ENCODE measurements at places on chromosomes 2 and 18.

DNA sequence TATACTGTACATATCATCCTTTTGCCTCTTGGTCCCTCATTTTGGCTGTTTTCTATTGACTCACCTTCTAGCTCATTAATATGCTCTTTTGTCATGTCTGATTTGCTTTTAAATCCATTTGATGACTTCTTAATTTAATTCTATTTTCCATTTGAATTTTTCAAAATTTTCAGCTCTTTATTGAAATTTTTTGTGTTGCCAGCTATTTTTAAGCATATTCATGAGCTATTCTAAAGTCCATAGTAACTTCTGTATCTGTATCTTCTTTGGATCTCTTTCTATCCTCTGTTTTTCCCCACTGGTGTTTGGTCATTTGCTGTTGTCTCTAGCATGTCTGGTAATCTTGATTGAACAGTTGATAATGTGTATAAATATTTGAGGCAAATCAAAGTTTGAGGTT lies 227.8 kb downstream of the NDUFA10 start:
- DNase-seq, result no peak

GRCh38 chr2:179272406-179273192 lies 8.0 kb upstream of the SESTD1 start:
- no peak for DNase-seq

DNA sequence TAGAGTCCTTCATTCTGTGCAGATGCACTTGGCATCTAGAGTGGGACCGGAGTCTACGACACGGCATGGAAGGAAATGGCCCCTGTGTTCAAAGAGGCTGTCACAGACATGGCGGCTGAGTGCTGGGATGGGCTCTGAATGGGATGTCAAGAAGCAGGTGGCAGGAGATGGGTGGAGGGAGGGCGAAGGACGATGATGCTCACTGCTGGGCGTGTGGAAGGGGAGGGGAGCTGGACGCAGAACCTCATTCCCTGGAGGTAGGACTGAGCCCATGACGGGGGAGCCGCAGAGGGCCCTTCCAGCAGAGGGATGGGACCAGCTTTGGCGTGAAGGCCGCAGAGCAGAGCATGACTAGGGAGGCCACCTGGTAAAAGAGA lies 18.8 kb upstream of the ALPI start:
- DNase-seq, result no peak

DNA sequence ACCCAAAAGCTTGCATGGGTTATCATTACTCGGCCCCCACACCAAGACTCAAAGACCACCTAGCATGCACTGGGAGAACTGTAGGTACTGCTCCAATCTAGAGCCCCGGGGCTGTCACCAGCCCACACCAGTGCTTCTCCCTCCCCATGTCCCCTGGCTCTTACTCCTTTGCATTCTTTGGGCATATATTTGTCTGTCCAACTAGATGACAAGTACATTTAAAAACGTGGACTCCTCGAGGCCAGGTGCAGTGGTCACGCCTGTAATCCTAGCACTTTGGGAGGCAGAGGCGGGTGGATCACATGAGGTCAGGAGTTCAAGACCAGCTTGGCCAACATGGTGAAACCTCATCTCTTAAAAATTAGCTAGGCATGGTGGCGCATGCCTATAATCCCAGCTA lies 7.8 kb downstream of the AFG3L2 start:
- no peak for DNase-seq

GRCh38 chr2:40072442-40073232 lies 293.6 kb upstream of the THUMPD2 start:
- DNase-seq, result no peak

DNA sequence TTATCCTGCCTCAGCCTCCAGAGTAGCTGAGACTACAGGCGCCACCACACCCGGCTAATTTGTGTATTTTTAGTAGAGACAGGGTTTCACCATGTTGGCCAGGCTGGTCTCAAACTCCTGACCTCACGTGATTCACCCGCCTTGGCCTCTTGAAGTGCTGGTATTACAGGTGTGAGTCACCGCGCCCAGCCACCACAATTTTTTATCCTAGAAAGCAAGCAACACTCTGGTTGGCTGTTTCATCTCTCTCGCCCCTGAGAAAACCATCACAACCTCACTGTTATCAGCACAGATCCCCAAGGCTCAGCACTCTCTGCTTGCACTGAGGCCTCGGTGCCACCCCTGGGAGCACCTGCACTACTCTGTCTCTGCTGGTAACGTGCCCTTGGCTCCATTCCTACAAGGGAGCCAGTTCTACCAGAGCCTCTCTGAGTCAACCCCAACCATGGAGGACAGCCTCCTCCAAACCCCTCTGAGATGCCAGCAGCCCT lies 134.8 kb upstream of the AGAP1 start:
- DNase-seq, result no peak

- DNase-seq, result no peak
These were observed 30.7 kb upstream of the KLHL14 start for GRCh38 chr18:32803568-32803967.

- no peak for DNase-seq
These were observed 22.2 kb downstream of the INPP5D start for GRCh38 chr2:233082222-233082930.

- no peak for DNase-seq
These were observed 29.1 kb downstream of the ALMS1 start for GRCh38 chr2:73414696-73415095.

All from anterior cingulate cortex (tissue), 58 donors.